Left lung (tissue), 14 donors: ENCODE measurements at places on chromosomes 16 and 17. TPM values are rescaled to one million over a fixed set of nuclear protein-coding genes. Genes with fewer than 3 reads are reported as not detected.

GAS7 gene
- total RNA-seq, result 83.4 TPM

CD300A gene
- 35.5 TPM for total RNA-seq

KRT34 gene
- not detected for total RNA-seq

PRDM7 gene
- not detected for total RNA-seq

CMTM3 gene
- 51.5 TPM for total RNA-seq

DLG4 gene
- total RNA-seq, result 25.9 TPM

LGALS9 gene
- 83.3 TPM for total RNA-seq

PMP22 gene
- total RNA-seq, result 109 TPM

KRTAP4-1 gene
- total RNA-seq, result not detected

IKZF3 gene
- 3.3 TPM for total RNA-seq

TBC1D3B gene
- total RNA-seq, result 8.8 TPM

RPGRIP1L gene
- 8.0 TPM for total RNA-seq

PRSS53 gene
- total RNA-seq, result 1.9 TPM

TP53TG3 gene
- total RNA-seq, result not detected

CCL16 gene
- total RNA-seq, result not detected
